ENCODE measurements at places on chromosomes 7 and 10. TPM values are rescaled to one million over a fixed set of nuclear protein-coding genes. Genes with fewer than 3 reads are reported as not detected.

DNA sequence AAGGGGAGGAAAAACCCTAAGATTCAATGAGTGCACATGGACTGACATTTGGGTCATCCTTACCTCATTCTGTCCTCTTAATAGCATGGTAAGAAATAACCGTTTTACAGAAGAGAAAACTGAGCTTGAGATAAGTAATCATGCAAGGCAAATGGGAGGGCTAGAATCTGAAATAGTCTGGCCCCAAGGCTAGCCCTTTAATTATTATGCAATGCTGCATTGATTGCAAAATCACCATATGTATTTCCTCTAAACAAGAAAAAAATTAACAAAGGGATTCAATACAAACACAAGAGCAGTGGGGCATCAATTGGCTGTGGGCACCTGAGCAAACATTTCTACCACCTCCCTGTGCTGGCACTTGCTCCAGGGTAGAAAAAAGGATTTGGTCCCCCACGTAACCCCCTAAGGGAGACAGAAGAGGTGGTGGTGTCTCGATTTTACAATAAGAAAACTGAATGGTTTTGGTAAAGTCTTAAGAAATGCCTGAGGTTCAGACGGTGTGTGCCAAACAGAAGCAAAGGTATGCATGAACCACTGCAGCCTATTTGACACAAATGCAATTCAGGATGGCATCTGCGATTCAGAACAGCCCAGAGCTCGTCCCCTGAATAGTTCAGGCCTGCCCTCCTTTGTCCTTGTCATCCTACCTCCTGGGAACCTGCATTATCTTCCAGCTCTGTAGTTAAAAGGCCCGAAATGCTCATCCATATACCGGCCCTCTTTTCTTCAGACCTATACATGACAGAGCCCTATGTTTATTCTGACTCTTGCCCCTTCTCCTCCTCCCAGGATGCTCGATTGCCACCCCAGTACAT, 23.6 kb downstream of the PIP4K2A start:
- no peak for DNase-seq

DNA sequence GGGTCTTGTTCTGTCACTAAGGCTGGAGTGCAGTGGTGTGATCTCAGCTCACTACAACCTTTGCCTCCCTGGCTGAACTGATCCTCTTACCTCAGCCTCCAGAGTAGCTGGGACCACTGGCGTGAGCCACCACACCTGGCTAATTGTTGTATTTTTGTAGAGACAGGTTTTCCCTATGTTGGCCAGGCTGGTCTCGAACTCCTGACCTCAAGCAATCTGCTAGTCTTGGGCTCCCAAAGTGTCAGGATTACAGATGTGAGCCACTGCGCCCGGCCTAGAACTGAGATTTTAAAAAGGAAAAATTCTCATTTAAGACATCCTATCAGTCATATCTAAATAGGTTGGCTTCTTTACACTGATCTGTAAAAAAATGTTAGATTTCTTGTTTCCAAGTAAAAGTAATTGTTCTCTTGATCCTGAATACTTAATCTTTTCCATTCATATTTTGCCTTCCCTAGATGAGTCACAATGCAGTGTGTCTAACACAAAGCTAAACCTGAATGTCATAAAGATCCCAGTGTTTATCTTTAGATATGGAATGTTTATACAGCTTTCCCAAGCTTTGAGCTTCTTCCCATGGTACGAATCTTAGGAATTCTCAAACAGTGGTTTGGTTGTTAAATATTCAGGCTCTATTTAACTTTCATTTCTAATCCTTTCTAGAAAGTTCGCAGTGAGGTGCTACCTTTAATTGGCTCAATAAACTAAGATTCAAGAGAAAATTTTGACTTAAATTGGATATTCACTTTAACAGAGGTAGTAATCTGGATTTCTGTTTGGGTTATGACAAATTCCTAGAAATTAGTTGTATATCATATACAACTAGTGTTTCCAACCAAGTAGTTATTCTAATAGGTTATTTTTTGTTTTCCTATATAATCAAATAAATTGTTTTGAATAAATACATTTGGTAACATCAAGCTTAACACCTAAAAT, 12.1 kb upstream of the LAMB1 start:
- DNase-seq = peak; percentile 66

The ZC3HAV1 gene
- polyA plus RNA-seq = 21.2 TPM

GRCh38 chr7:72781631-72782030, 46.4 kb downstream of the TYW1B start:
- no peak for DNase-seq

GRCh38 chr10:12579954-12580858, 230.9 kb downstream of the CAMK1D start:
- DNase-seq = no peak

The SRRM3 gene
- polyA plus RNA-seq = not detected

GRCh38 chr7:134710854-134711624, 64.4 kb downstream of the BPGM start:
- no peak for DNase-seq

- DNase-seq = peak; percentile 78
These were observed 23.1 kb downstream of the TYW1 start for GRCh38 chr7:67019562-67020390.

GRCh38 chr7:114944745-114945625, 23.1 kb downstream of the MDFIC start:
- no peak for DNase-seq

DNA sequence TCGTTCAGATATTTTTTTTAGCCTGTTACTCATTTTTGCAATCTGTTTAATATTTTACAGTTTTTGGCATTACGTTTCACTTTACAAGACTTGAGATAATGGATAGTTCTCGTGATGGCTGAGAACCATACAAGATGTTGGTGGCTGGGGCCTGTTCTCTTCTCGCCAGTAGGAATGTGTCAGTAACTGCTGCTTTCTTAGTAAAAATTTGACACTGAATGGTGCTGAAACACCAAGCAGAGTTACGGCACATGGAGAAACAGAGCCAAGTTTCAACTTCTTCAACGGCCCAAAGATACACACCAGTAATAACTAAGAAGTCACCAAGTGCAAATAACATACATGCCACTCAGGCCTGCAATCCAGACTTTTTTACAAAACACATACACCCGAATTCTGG, 130.4 kb downstream of the NRP1 start:
- no peak for DNase-seq

The DRGX gene
- not detected for polyA plus RNA-seq

The NEUROD6 gene
- polyA plus RNA-seq = not detected

DNA sequence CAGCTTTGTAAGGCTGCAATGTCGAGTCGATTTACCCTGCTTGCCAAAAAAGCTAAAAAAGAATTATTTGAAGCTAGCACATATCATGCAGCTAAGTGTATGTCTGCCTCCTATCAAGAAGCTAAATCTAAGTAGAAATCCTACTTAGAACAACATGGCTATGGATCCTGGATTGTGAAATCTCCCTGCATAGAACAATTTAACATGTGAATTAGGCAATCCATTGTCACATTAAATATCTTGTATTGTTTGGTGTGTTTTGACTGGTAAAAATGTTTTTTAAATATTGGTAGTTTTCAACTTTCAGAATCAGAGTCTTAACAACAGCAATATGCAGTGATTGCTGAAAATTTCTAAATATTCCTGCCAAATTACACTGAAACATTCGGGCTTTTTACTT, 73.3 kb downstream of the SKIDA1 start:
- DNase-seq = no peak

- peak; percentile 70 for DNase-seq
These were observed 65.8 kb downstream of the STK17A start for GRCh38 chr7:43648473-43649406.

The CTNNA3 gene
- polyA plus RNA-seq = 0.24 TPM

GRCh38 chr7:100826514-100827329, 601 bp downstream of the EPHB4 start:
- peak; percentile 11 for DNase-seq

The CPED1 gene
- polyA plus RNA-seq = 8.7 TPM

DNA sequence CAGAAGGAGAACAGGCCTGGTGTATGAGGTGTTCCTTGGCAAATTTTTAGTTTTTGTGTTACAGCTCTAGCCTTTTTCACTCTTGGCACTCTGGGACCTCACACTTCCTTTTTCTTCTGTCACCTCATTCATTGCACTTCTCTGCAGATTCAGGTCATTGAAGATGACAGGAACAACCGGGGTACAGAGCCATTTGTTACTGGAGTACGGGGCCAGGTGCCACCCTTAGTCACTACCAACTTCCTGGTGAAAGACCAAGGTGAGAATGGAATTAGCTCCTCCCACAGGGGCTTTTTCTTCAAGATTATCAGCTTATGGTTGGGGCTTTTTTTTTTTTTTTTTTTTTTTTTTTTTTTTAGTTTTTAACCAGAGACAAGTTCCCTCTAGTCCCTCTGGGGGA, 18.5 kb upstream of the CHCHD1 start:
- no peak for DNase-seq

DNA sequence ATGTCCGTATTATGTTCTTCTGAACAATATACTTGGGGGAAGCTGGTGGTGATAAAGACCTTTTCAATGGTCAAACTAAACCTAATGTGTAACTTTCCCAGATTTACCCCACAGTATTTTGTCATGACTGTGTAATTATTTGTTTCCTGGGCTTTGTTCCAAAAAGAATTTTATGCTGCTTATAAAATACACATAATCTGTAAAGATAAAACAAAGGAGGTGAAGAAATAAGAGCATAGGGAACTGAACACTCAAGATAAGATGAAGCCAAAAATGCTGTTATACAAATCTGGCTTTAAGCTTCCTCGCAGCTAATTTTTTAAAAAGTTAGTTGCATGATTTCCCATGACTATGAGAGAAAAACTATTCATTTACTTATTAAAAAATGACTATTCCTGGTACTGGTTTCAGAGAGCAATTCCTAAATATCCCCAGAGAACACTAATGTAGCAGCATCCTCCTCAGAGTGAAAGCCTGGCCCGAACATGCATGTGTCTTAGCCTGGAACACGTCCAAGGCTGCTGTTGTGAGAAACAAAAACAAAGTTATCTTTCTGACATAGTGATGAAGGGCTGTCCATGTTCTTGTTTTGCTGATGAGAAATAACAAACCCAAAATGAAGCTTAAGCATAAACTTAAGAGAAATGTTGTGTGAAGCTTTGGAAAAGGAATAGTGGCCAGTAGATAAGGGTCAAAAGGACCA, 33.9 kb downstream of the MALSU1 start:
- DNase-seq = no peak
